Activated naive CD4-positive, alpha-beta T cell treated with anti-CD3 and anti-CD28 coated beads, Interleukin-2, amount 50 U/mL, for 16 hours (primary cell): ENCODE measurements at places on chromosomes 13 and 19.

- no peak for DNase-seq
Measured at GRCh38 chr13:77492982-77493381, 42.5 kb upstream of the SCEL start.

DNA sequence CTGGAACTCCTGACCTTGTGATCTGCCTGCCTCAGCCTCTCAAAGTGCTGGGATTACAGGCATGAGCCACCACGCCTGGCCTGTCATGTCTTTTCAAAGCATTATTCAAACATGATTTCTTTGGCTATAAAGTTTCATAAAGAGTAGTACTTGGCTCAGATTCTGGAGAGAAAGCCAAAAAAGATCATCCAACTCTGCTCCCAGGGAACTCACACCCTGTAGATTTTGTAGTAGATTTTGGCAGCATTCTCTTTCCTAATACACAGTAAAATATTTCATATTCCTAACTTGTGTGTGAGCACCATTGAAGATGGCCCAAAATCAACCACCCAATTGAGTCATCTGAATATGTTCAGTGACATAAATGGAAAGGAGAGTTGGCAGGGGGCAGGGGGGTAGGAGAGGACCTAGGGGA is 48.4 kb downstream of the CAB39L start:
- DNase-seq, result no peak

- DNase-seq, result peak; percentile 81
Measured at GRCh38 chr19:42121656-42122069, 10.6 kb downstream of the POU2F2 start.

DNA sequence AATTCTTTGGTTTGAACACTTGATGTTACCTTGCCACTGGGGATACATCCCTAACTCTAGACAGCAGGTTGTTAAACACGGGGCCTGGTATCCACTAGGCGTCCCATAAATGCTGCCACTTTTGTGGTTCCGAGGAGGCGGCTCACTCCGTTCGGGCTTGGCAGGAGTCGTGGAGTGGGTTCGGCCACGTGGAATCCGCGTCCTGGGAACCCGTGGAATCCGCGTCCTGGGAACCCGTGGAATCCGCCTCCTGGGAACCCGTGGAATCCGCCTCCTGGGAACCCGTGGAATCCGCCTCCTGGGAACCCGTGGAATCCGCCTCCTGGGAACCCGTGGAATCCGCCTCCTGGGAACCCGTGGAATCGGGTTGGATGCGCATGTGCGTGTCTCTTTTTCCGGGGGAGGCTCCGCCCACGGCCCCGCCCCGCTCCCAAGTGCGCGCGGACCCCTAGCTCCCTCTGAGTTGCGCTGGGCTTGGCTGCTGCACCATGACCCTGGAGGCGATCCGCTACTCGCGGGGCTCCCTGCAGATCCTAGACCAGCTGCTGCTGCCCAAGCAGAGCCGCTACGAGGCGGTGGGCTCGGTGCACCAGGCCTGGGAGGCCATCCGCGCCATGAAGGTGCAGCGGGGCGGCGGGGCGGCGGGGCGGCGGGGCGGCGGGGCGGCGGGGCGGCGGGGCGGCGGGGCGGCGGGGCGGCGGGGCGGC is at the start of gene MRI1:
Gene MRI1, plus strand, starts transcription at position 422 of the 707 bp plus-strand sequence. Its CDS starts 67 bp downstream, at position 489.
- peak; percentile 66 for DNase-seq

DNA sequence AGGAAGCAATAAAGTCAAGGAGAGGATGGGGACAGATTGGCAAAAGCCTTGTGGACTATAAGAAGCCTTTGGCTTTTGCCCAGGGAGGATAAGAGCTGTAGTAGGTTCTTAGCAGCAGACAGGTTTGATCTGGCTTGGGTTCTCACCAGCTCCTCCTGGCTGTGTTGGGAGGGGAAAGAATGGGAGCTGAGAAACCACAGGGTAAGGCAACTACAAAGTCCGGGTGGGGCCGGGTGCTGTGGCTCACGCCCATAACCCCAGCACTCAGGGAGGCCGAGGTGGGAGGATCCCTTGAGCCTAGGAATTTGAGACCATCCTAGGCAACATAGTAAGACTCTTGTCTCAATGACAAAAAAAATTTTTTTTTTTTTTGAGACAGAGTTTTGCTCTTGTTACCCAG is 20.6 kb downstream of the NECTIN2 start:
- no peak for DNase-seq

- no peak for DNase-seq
Measured at GRCh38 chr19:38649305-38650171, 2.1 kb downstream of the ACTN4 start.

DNA sequence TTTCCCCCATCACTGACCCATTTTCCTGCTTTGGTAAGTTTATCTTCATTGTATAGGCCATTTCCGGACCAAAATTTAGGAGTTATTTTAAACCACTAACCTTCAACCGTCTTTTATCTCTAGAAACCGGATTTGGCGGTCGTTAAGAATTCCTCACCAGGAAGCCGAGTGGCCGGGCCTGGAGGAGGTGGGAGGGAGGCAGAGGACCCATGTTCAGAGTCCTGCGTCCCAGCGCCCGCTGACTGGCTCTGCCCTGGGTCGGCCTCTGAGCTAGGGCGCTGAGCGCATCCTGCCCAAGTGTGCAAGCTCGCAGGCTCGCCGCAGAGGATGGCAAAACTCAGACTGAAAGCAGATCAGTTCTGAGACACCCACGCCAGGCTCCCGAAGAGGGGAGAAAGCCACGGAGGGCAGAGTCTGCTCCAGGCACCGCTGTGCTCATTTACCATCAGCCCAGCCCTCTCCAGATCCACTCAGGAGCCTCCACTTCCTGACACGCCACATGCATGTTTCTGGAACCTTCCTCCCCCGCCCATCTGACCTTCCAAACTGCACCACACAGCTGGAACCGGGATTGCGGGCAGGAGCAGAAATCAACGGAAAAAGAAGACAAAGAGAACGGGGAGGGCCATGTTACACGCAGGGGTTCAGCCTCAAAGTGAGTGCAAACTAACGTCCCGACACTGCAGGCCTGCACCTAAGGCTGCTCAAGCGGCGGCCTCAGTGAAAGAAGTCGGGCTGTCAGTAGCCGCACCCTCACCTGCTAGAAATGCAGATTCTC is 8.3 kb downstream of the COL4A1 start:
- DNase-seq, result no peak

DNA sequence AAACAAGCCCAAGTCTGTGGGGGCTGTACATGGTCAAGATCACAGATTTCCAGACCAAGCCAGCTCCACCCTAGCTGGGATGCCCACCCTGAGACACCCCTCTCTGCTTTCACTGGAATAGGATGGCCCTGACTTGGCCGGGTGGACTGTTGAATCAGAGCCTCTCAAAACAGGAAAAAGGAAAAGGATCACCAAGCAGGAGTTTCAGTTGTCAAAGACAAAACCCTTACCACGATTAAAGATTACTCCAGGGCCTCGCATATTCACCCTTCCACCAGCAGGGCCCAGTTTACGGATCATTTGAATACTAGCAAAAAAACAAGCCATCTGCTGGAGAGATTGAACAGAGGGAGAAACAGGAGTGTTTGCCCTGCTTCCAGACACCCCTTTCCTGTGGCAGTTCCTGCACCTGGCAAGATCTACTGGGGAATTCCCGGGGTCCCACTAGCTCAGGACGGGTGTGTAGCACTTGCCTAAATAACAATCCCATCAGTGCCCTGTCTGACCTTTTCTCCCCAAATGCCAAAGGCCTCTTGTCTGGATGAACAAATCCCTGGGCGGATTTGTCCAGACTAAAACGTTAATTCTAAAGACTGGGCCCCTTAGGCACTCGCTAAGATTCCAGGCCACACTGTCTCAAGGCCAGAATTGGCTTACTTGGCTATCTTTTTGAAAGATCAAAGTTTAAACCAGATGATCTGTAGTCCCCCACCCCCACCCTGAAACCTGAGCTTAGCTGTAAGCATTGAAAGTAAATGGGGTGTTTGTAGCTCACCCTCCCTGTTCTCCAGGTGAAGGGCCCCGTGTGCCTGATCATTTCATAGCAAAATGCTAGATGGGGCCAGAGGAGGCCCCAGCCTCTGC is 38.4 kb downstream of the ACTN4 start:
- no peak for DNase-seq

DNA sequence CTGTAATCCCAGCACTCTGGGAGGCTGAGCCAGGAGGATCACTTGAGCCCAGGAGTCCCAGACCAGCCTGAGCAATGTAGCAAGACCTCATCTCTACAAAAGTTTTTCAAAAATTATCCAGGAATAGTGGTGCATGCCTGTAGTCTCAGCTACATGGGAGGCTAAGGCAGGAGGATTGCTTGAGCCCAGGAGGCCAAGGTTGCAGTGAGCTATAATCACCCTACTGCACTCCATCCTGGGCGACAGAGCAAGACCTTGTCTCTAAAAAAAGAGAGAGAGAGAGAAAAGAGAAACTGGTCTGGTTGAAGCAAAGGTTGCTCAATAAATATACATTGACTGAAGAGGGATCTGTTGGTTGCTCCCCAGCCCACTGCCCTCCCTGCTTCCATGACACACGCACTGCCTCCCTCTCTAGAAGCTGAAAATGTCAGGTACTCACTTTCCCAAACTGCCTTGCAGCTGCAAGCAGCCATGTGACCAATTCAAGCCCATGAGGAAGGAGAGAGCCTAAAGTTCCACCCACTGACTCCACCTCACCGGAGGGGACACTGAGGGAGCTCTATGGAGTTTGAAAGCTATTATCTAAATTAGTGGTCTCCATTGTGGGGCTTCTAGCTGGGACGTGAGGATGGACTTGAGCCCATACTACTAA is 14.0 kb downstream of the CEACAM16 start:
- DNase-seq, result no peak

DNA sequence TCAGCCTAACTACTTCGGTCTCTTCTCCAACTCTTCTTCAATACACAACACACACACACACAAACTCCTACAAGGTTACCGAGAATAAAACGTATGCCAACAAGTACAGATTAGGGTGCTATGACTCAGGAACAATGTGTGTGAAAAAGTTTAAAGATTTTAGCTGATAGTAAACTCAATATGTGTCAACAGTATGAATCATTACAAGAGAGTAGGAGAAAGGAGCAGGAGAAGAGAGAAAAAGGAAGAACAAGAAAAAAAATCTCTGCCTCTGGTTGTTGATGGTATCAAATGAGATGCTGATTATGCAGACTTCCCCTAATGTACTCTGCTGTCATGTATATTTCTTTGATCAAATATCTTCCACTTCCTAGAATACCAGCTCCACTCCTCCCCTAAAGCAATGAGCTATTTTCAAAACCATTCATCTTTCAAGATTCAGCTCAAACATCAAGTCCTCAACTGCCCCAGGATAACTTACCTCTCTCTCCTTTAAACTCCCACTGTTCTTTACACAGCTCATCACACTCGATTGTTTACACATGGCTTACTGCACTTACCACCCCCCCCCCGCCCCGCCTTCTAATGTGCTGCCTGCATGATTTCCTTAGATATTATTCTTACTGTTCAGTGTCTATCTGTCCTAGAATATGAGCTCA is 95.6 kb downstream of the FAM216B start:
- no peak for DNase-seq

DNA sequence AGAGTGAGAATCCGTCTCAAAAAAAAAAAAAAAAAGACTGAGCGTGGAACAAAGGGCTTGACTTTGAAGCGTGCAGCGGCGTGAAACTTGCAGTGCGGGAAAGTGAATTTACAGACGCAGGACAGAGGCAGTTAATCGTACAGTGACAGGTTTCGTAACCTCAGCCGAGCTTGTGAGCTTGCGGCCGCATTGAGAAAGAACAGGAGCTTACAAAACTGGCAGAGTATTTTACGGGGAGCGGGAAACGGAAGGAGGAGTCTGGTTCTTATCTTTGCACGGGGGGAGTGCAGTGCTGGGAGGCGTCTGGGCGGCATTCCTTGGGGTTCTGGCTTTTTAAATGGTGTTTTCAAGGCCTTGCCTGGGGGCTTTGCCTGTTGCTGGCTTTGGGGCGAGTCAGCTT is 6.0 kb upstream of the BSG start:
- DNase-seq, result no peak

GRCh38 chr13:50521831-50522149 is 321.7 kb downstream of the DLEU7 start:
- DNase-seq, result no peak

DNA sequence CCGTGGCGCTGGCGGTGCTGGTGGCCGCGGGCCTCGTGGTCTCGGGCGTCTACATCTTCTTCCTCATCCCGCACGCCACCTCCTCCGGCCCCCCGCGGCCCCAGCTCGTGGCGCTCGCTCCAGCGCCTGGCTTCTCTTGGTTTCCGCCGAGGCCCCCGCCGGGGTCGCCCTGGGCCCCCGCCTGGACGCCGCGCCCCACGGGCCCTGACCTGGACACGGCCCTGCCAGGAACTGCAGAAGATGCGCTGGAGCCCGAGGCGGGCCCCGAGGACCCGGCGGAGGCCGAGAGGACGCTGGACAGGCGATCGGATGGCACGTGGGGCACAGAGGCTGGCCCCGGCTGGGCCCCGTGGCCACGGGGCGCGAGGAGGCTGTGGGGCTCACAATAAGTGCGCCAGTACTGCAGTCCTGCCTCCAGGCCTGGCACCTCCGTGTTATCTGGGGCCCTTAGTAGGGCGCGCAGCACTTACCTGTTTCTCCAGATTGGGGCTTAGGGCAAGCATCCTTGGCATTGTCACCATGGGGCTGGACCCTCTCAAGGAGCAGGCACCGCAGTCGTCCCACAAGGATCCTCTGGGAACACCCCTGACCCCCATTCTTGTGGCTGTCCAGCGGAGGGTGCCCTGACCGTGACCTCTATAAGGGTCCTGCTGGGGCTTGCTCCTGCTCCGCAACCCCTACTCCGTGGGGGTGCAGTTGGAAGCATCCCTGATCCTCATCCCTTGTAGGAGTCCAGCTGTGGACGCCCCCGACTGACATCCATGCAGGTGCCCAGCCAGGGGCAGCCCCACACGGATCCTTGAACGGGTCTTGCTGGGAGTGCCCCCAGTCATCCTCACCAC is 1.5 kb downstream of the RNF225 start:
- DNase-seq, result no peak

- no peak for DNase-seq
Measured at GRCh38 chr13:69566104-69566716, 541.4 kb upstream of the ATXN8OS start.

GRCh38 chr19:36986131-36986530 is 70.0 kb downstream of the ZNF568 start:
- no peak for DNase-seq

GRCh38 chr13:60165391-60166099 is 1.8 kb upstream of the DIAPH3 start:
- DNase-seq, result no peak

DNA sequence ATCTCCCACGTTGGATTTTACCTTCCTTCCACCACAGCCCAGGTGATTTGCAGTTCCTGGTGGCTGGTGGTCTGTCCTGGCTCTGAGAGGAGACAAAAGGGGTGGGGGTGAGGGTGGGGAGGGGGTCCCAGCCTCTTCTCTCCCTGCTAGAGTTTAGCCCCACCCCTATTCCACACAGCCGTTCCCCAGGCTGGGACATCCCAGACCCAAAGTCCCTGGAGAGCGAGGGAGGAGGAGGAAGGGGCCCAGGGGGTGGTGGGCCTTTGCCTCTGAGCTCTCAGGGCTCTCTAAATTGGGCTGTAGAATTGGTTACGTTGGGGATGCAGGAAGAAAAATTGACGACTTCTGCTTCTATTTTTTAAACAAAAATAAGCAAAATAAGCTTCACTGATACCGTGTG is 81.9 kb downstream of the SLC6A16 start:
- no peak for DNase-seq

- DNase-seq, result no peak
Measured at GRCh38 chr13:75458696-75459422, 23.1 kb downstream of the TBC1D4 start.
